ENCODE measurements at places on chromosomes 3 and 15.

- DNase-seq: no peak
These were observed 26.7 kb upstream of the COL6A6 start for GRCh38 chr3:130490241-130490640.

GRCh38 chr3:10981961-10982360 is 10.6 kb upstream of the SLC6A1 start:
- no peak for DNase-seq

DNA sequence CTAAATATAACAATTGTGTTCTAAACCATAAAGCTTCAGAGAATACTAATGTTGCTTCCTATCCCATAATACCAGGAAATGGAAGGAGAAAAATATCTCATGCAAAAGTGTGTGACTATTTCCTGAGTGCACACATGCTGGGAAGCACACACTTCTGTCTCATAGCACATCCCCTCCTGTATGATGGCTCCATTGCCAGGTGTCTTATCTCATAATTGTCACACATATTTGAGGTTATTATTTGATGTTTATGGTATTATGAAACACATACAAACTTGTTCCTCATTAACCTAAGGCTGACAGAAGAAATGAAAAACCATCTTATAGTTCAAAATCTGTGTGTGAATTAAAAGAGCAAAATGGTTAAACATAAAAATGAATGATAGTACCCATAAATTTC is 65.4 kb downstream of the SERP1 start:
- no peak for DNase-seq

GRCh38 chr15:96314518-96314917 is 16.0 kb upstream of the NR2F2 start:
- no peak for DNase-seq

DNA sequence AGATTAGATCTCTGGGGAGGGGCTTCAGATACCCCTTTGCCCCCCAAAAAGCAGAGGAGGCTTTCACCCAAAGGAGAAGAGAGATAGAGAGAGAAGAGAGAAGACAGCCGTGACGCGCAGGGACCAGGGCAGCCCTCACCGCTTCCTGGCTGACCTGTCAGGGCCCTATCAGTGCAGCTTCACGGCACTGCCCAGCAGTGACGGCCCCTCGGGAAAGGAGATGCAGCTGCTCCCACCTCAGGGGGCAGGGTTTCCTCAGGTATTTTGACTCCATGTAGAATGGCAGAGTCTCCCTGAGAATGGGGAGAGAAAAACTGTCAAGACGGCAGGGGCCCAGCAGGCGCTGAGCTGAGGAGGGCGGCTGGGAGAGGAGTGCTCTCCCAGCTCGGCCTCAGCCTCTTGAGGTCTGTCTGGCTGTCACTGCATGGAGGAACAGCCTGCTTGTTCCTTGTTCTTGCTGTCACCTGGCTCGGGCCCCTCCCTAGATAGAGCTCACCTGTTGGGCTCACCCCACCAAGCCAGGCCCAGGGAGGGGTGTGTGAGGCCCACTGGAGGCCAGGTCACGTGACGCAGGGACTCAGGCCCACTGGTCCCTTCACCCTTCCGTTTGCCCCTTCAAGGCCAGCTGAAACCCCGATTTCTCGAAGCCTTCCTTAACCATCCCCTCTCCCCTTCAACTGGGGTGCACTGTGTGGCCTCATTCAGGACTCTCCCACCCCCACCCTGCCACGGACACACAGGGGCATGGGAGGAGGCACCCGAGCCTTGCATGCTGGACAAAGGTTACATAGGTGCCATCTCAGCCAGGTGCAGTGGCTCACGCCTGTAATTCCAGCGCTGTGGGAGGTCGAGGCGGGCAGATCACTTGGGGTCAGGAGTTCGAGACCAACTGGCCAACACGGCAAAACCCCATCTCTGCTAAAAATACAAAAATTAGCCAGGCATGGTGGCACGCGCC is 28.2 kb downstream of the LOXL1 start:
- DNase-seq: no peak

DNA sequence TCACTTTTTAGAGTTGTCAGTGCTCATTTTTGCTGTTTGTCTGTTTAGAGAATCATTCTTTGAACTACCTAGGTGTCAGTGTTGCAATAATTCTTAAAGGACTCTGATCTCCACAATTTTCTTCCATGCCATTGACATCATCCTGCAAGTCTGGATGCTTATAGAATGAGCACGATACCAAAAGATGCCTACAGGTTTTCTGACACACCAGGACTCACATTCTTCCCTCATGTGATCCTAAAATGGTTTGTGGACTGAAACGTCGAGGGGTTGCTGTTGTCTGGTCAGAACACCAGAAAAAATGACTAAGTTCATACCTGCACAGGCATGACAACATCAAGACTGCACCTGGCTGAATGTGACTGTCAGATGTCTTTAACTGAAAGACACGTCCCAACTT is 95.9 kb downstream of the SEMA5B start:
- DNase-seq: no peak

GRCh38 chr3:62718515-62719320 is 156.5 kb downstream of the CADPS start:
- no peak for DNase-seq

DNA sequence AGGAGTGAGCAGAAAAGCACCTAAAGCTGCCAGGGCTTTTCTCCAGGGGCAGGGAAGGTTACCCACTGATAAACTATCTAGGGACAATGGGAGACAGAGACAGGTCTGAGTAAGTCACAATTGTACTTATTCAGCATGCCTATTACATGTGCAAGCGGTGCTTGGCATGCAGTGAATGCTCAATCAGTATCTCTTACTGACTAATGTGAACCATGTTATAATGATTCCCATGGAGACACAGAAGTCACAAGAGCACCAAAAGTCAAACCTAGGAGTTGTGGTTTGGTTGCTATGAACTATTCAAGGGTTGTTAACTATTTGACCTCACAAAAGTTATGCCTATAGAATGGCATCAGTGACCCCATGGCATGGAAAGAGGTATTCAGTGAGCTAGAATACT is 50.0 kb upstream of the RASGRP1 start:
- DNase-seq: no peak

- no peak for DNase-seq
These were observed 81.1 kb upstream of the FLNB start for GRCh38 chr3:57927166-57927565.

GRCh38 chr15:99962006-99962561 is 228.8 kb upstream of the LYSMD4 start:
- DNase-seq: no peak

GRCh38 chr15:60695713-60696522 is 217.0 kb upstream of the ICE2 start:
- DNase-seq: peak; percentile 88

DNA sequence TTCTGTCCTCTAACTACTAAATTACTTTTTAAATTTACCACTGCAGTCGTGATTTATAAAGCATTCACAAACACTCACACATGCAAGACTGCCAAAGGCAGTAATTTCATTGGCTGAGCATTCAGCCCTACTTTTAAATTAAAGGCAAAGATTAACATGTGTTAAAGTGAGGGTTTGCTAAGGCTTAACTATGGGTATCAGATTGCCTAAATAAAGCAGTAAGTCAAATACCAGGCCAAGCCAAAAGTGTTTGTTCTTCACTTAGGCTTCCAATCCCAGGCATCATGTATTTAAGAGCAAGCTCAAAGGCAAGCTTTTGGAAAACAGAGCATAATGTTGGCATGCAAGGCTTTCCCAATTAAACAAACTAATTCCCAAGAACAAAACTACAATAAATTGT is 187.3 kb downstream of the SUCNR1 start:
- DNase-seq: no peak

GRCh38 chr15:42490671-42491538 is at the start of gene ZNF106:
TSS of gene ZNF106 (minus strand) at chr15:42491141. CDS start at chr15:42472289, 18,852 bp downstream.
- DNase-seq: peak; percentile 68

DNA sequence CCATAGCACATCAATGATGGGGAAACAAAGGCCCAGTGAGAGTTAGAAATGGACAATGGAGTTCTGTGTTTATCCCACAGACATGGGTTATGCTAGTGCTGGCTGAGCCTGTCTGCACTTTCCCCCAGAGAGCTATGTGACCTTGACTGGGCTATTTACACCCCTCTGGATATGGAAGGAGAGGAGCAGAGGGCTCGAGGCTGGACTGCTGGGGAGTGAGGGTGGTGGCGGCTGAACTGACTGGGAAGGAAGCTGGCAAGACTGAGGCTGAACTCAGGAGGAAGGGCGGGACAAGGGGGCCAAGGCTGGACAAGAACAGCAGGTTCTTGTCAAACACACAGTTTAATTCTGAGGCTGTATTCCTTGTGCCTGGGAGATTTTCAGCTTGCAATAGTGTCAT is 10.8 kb upstream of the INSYN1 start:
- no peak for DNase-seq

DNA sequence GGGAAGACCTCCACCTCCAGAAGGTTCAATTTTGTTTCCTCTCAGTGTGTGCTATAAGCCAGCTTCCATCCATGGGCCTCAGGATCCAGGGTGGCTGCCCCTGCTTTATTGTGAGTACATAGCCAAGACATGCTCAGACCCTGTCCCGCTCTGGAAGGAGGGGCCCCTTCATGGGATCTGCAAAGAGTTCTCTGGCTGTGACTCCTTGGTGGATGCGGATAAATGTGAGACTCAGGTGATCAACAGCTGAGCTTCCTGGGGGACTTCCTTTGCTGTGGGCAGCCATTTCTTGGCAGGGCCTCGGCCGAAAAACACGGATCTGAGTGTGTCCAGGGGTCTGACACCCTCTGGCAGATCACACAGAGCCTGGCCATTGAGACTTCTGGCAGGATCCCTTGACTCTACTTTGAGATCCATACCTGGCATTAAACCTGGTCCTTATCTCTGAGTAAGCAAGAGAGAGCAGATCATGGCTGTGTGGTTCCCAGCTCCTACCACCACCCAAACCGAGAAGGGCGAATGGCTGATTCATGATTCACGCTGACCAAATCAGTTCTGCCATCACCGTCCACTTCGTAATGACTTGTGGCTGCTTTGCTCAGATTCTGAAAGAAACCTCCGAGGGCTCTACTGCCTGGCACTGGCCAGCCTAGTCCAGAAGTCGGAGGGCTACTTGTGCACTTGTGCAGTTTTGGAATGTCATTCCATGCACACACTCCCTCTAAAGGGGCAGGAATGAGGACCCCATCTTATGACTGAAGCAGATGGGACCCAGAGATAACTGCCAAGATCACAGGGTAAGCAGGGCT is 68.1 kb downstream of the SENP2 start:
- no peak for DNase-seq

DNA sequence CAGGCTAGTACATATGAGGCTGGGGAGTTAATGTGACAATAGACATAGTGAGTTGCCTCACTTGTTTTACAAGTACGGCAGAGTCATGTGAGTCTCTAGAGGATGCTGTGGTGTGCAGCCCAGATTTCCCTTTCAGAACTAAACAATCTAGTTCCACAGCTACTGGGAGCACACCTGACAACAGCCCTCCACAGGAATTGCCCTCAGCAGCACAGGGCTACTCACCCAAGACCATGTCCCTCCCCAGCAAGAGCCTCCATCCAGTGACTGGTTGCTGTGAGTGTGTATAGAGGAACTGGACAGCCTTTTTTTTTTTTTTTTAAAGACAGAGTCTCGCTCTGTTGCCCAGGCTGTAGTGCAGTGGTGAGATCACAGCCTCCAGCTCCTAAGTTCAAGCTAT is 40.2 kb upstream of the UBE2E2 start:
- no peak for DNase-seq

DNA sequence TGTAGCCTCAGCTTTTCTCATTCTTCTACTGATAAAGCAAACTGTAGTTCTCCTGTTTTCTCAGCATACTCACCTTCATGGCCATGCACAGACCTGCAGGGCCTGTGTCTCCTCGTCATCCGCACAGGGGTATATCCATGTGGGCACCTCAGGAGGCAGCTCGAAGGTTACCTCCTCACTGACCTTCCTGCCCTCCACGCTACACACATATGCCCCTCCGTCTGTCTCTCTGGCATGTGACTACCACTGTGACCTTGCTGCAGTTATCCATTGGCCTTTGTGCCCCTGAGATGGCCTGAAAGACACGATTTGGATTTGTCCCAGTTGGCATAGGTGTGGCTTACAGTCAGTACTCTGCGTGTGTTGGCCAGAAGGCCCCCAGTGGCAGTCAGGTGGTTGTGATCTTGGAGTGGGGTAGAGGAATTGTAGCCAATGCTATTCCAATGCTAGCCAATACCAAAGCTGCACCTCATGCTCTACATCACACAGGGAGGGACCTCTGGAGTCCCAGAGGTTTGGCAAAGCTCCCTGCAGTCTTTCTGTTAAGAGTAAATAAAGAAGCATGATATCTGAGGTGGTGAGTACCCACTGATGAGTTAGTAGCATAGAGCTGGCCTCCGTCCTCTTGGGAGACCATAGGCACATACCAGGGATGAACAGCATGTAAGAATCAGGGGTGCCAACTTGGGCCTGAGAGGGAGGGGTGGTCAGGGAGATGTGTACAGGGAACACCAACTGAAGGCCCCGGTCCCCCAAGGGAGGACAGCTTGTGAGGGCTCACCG is 143.4 kb downstream of the EEFSEC start:
- no peak for DNase-seq

DNA sequence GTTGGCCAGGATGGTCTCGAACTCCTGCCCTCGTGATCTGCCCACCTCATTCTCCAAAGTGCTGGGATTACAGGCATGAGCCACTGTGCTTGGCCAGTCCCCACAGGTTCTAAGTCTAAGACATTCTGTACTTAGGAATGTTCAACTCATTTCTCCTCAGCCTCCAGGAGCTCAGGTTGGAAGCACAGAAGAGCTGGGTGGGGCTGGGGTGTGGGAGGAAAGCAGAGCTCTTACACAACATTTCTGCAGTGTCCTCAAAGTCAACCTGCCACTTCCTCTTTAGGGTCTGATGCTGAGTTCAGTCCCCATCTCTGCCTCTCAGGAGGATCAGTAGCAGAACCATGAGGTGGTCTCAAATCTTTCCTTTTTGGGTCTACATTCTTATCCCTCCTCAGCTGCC is 75.5 kb downstream of the MRPL46 start:
- DNase-seq: no peak

GRCh38 chr15:93150910-93151881 is 62.2 kb upstream of the RGMA start:
- no peak for DNase-seq

DNA sequence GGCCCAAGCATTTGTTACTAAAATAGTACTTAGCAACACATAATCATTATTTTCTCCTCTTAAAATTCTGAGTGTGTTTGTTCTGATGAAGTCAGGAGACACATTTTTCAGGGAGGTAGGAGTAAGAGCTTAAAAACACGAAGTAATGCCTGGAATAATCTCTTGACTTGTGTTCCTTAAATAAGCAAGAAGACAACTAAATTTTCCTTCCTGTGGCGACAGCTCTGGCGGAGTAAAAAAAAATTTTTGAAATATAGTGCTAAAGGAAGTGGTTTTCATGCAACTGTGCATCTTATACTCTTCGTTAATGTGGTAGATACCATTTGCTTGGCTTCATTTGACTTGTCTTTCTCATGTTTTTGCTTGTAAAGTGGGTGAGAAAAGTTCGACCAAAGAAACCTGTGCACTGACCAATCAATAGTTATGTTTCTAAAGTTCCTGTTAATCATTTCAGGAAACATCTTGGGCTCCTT is 11.1 kb upstream of the MBNL1 start:
- DNase-seq: no peak

All from stimulated activated CD4-positive, alpha-beta T cell treated with anti-CD3 and anti-CD28 coated beads, TNF-alpha, amount 100 ng/mL, for 24 hours (primary cell).